CD4-positive, alpha-beta T cell treated with Interleukin-15 for 1 hour (primary cell): ENCODE measurements at places on chromosomes 4 and X.

- no peak for DNase-seq
These were observed 8.8 kb downstream of the TNMD start for GRCh38 chrX:100593581-100593980.

DNA sequence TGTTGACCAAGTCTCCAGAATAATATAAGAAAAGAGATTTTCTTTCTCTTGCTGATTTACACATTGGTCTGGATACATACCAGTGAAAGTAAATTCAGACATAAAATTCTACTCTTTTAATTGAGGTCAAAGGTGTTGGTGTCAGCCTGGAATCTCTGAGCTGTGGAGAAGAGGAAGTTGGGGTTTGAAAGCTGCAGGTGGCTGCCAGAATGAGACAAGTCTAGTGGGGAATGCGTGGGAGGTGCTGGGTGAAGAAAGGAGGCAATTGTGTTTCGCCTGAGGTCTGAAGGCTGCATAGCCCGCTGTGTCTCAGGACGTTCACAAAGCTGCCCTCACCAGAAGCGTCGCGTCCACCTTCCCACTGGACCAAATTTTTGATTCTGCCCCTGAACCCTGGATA, 31.2 kb downstream of the PHEX start:
- peak; percentile 51 for DNase-seq

- no peak for DNase-seq
These were observed 120.4 kb downstream of the CHIC1 start for GRCh38 chrX:73683236-73683859.

DNA sequence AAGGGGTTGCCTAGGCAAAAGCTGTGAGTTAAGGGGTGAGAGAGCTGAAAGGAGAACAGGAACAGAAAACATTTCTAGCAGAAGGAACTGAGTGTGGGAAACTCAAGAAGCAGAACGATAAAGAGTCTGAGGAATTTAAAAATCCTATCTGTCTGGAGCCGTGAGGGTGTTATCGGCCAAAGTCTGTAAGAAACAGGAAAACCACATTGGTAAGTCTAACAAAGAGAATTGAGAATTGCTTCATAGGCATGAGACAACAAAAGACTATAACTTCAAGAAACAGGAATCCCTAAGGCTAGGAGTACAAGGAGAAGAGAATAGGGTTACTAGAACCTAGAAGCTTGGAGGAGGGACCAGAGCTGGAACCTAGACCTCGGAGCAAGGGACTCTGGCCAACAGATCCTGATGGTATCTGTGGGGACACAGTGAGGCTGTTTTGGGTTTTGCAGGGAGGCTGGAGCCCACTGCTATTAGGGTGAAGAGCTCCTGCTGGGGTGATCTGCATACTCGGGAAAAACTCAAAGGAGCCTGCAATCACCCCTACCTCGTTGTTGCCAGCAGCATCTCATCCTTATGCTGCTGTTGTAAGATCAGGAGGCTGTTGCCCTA, 175.6 kb downstream of the FBXO8 start:
- DNase-seq = no peak

DNA sequence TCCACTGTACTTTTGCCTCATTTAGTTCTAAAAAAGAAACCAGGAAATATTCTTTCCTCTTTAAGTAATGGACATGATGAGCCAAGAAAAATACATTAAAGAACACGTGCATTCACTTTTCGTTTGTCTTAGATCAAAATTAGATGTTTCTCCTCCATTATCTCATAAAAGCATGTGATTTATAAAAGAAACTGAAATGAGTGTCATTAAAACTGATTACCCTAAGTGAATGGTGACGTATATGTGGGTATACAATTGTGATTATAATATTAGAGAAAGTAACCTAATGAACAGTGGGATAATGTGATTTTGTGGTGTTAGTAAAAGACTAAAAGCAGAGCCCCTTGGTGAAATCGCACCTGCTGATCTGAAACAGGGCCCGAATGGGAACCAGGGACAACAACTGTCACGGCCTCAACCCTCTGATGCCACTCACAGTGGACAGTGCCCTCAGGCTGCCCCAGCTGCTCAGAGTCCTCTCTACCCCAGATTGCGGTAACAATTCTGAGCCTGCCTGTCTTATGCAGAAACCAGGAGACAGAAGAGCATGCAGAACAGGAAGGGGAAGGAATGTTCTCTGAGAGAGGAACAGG, 25.7 kb upstream of the HS6ST2 start:
- DNase-seq = no peak

DNA sequence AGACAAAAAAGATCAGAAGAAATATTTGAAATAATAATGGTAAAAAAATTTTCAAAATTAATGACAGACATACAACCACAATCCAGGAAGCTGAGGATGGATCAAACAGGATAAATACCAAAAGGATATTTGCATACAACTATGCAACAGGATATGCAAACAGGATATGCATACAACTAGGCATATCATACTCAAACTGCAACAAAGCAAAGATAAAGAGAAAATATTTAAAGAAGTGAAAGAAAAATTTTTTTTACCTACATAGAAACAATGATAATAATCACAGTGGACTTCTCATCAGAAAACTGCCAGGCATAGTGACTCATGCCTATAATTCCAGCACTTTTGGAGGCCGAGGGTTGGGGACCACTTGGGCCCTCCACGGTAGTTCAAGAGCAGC, 11.3 kb upstream of the DHX15 start:
- DNase-seq = no peak

- DNase-seq = no peak
These were observed 201.4 kb downstream of the MAGEB17 start for GRCh38 chrX:16368696-16369095.

- DNase-seq = no peak
These were observed 1263.6 kb downstream of the C4orf33 start for GRCh38 chr4:130359542-130359941.

DNA sequence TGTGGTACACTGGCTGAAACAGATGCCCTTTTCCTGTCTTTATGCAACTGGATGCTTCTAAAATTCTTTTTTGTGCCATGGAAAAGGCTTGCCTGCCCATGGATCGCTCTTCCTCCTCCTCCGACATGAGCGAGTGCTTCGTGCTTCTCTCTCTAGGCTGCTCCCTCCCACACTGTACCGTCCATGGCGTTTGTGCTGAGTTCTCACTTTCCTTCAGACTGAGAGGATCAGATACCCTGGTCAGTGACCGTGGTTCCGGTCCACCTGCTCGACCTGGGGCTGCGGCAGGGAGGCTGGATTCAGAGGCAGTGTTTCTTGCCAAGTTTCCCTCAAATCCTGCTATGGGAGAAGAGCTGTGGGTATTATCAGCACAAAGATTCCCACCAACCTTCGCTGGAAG, 10.2 kb upstream of the CLDN24 start:
- DNase-seq = no peak

DNA sequence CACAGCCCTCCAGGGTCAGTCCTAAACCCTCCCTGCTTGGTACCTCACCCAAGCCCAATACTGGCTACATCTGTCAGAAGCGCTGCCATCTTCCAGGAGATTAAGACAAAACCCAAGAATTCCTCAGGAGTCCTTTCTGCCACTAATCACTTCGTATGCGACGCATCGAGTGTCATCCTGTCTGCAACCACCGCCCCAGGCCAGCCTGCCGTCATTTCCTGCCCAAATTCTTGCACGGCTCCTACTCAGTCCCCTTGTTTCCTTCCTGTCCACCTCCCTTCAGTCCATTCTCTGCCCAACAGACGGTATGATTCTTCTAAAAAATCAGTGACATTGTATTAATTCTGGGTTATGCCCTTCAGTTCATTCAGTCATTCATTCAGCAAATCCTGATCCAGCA, 113.6 kb downstream of the NFKB1 start:
- DNase-seq = peak; percentile 53

DNA sequence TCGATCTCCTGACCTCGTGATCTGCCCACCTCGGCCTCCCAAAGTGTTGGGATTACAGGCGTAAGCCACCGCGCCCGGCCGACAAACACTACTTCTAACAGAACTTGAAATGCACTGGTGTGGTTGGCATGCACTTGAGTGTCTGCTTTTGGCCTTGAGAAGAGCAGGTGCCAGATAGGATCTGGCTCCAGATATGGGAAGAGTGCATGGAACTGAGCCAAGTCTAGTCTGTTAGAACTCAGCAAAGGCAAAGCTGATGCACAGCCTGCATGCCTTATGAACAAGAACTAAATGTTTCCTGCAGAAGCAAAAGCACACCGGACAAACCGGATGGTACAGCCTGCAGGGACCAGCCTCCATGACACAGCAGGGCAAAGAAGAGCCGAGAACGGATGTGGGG, 35.1 kb upstream of the TBL1X start:
- no peak for DNase-seq

DNA sequence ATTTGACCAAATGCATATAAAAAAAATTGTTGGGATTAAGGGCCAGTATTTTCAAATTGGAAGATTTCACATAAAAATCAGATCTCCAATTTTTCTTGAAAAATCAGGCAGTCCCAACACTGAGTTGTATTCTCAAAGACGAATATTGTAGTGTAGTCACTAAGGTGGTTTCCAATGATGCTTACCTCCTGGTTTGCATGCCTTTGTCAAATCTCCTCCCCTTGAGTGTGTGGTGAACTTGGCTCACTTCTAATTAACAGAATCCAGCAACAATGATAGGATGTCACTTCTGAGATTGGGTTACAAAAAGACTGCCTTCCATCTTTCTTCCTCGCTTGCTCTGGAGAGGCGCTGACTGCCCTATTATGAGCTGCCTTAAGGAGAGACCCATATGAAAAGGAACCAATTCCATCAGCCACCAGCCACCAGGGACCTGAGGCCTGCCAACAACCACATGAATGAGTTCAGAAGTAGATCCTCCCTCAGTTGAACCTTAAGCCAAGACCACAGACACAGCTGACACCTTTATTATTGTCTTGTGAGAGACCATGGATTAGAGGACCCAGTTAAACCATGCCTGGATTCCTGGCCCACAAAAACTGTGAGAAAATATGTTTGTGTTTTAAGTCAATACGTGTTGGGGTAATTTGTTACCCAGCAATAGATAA, 31.2 kb upstream of the TSPAN5 start:
- DNase-seq = no peak

GRCh38 chrX:108299704-108300103, 138.5 kb downstream of the COL4A6 start:
- DNase-seq = no peak

GRCh38 chrX:24027985-24028384, 999 bp upstream of the KLHL15 start:
- no peak for DNase-seq

- no peak for DNase-seq
These were observed 15.6 kb downstream of the XPNPEP2 start for GRCh38 chrX:129754056-129755024.

DNA sequence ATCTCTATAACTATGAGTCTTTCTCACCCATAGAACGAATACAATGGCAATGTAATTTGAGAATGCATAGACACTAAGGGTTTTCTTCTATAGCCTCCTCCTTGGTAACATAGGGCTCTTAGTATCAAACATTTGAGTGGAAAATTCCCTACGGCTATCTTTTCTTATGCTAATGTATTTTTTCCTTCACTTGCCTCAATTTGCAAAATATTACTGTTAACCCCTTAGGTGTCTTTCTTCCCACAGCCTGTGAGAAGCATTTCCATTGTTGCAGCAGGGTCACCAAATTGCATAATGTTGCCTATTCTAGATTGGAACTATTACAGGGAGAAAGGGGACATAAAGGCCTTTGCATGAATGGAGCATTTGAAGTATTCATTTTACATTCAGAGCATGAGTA, 140.5 kb upstream of the RAPGEF2 start:
- DNase-seq = no peak

DNA sequence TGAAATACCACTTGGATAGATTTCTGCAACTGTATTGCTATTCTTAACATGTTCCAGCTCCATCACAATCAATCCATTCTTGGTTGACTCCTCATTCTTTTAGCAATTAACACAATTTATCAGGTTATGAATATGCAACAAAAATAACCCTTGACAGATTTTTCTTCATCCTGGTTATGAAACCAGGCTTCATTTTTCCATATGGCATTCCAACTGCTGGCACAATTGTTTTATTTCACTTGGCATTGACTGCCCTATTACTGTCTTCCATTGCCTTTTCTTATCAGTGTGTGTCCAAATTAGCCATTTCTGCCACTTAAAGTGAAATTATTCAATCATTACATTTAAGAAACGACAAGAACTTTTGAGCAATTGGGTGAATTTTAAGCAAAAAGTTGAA, 388.8 kb upstream of the EPHA5 start:
- DNase-seq = no peak

DNA sequence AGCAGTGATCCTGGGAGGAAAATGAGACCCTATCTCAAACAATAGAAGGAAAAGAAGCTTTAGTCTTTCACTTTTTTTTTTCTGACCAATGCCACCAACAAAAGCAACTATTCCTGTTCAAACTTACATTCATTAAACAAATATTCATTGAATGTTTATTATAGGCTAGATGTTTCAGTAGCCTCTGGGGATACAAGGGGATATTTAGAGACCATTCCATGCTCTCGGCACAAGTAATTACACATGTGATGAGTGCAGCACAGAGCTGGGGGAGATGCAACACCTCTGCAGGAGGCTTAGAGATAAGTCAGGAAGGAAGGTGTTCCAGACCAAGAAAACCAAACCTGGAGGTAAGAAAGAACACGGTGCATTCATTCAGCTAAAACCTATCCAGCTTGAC, 68.3 kb downstream of the PALLD start:
- no peak for DNase-seq

- DNase-seq = no peak
These were observed 984.0 kb upstream of the TENM3 start for GRCh38 chr4:181259081-181259709.

- no peak for DNase-seq
These were observed 1353.4 kb downstream of the FSTL5 start for GRCh38 chr4:160810424-160810823.

DNA sequence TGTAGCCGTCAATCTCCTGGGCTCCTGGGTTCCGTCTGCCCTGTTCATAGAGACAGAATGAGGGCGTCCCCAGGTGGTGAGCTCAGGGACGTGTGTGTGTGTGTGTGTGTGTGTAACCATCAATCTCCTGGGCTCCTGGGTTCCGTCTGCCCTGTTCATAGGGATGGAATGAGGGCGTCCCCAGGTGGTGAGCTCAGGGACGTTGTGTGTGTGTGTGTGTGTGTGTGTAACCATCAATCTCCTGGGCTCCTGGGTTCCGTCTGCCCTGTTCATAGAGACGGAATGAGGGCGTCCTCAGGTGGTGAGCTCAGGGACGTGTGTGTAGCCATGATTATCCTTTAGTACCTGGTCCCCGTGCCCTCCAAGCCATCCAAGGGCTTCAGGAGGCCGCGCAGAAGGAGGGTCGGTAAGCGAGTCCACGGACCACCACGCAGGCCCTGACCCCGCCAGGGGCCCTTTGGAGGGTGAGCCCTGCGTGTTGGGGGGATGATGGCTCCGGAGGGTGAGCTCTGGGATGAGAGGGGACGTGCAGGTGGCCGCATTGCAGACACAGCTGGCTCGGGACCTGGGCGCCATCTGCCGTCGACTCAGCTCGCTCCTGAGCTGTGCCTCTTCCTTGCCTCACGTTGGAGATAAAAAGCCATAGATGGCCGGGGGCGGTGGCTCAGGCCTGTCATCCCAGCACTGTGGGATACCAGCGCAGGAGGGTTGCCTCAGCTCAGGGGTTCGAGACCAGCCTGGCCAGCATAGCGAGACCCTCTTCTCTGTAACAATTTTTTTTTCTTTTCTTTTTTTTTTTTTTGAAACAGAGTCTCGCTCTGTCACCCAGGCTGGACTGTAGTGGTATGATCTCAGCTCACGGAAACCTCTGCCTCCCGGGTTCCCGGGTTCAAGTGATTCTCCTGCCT, 5.4 kb upstream of the GTPBP6 start:
- DNase-seq = no peak

- no peak for DNase-seq
These were observed 76.9 kb downstream of the CLCN4 start for GRCh38 chrX:10233696-10234095.

GRCh38 chr4:30720661-30721184, 554 bp downstream of the PCDH7 start:
- DNase-seq = no peak
